Natural killer cell treated with Interleukin-12 subunit alpha and Interleukin-12 subunit beta and Interleukin-15 and Interleukin-18, amount 100 ng/mL, for 72 hours (primary cell): ENCODE measurements at places on chromosomes 6 and 20. TPM values are rescaled to one million over a fixed set of nuclear protein-coding genes. Genes with fewer than 3 reads are reported as not detected.

DNA sequence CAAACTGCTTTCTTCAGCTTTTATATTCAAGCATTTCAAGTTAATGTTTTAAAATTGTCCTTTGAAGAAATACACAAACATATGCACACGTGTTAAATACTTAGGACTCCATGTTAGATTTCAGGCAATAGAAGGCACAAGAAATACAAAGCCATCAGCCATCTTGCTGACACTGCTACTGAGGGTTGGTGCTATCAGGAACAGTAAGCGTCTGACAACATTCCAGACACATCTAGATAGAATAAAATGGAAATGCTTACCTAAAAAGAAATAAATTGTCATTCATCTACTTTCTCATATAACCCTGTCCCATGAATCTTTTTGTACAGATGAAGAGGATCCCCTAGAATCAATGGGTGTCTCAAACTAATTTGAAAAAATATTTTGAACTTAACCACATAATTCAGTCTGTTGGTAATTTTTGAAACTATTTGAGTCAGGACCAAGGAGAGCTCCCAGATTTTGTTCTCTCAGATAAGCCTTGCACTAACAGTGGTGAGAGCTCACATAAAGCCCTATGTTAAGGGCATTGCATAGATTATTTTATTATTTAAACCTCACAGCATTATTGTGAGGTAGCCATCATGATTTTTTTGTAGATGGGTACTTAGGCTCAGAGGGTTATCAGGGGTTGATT lies 631.1 kb upstream of the POU3F2 start:
- DNase-seq = no peak
- no peak overlapping the region for H3K4me3 ChIP-seq
- H3K27ac ChIP-seq = no peak overlapping the region

GRCh38 chr6:135162678-135163439 lies 18.2 kb upstream of the MYB start:
- no peak for DNase-seq
- peaks cover 55% of the 10 kb centered on the region for H3K4me1 ChIP-seq

OR2J3 gene
- not detected for total RNA-seq

DNA sequence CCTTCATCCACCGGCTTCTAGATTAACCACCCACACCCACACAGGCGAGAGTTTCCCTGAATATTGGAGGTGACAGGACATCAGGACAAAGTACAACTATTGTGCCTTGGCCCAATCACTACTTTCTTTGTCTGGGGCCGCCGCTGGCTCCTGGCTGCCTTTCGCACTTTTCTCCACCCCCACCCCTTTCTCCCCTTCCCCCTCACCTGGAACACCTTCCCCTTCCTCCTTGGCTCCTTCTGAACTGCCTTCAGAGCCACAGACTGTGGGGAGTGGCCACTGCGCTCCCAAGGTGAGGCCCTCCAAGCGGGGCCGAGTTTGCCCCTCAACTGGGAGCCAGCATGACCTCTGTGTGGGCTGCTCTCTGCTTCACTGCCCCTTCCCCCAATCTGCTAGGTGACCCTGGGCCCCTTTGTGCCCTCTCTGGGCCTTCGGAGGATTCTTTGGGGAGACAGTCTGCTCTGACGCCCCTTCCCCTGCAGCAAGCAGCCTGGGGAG lies 3.0 kb upstream of the VEGFA start:
- no peak for DNase-seq
- no peak overlapping the region for H3K27ac ChIP-seq
- no peak overlapping the region for H3K4me3 ChIP-seq
- H3K27me3 ChIP-seq = no peaks in the 10 kb centered on the region

DNA sequence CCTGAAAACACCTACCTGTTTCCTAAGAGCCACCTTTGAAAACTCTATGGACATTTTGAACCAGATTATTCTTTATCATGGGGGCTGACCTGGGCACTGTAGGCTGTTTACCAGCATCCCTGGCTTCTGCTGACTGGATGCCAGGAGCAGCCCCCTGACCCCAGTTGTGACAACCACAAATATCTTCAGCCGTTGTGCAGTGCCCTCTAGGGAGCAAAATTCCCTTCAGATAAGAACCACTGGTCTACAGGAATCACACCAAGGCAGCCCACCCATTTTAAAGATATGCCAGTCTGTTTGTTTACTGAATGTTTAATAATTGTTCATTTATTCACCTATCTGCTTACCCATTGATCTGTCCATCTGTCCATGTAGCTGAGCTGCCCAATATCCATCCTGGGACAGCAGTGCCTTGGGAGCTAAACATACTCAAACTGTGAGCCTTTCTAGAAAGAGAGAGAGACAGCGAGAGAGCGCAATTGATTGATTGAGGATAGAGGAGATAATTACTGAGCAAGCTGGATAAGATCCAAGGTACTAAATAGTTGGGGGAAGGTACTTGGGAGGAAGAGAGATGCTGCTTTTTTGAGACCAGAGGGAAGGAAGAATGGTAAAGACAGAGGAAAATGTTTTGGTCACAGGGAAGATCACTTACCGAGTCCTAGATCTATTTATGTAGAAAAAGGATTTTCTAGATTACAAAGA lies 276.8 kb downstream of the NRN1 start:
- H3K27me3 ChIP-seq = no peaks in the 10 kb centered on the region
- peaks cover 2% of the 10 kb centered on the region for H3K4me1 ChIP-seq
- H3K4me3 ChIP-seq = no peak overlapping the region

- DNase-seq = no peak
- peaks cover 6% of the 10 kb centered on the region for H3K27me3 ChIP-seq
- no peak overlapping the region for H3K4me3 ChIP-seq
- no peaks in the 10 kb centered on the region for H3K4me1 ChIP-seq
- no peak overlapping the region for H3K27ac ChIP-seq
Observed at GRCh38 chr6:147453361-147453760, 55.1 kb upstream of the SAMD5 start.

SIRPD gene
- not detected for total RNA-seq

ATP6V1G2 gene
- total RNA-seq = 1.4 TPM

FAM209B gene
- total RNA-seq = 1.5 TPM

GRCh38 chr20:25032065-25032477 lies 25.9 kb downstream of the ACSS1 start:
- H3K4me3 ChIP-seq = no peak overlapping the region
- no peaks in the 10 kb centered on the region for H3K27me3 ChIP-seq
- H3K27ac ChIP-seq = no peak overlapping the region
- DNase-seq = no peak
- no peaks in the 10 kb centered on the region for H3K36me3 ChIP-seq

GRCh38 chr6:154367839-154368695 lies 11.5 kb upstream of the IPCEF1 start:
- peaks cover 2% of the 10 kb centered on the region for H3K4me1 ChIP-seq
- no peak for DNase-seq
- H3K36me3 ChIP-seq = no peaks in the 10 kb centered on the region
- H3K4me3 ChIP-seq = no peak overlapping the region
- H3K27ac ChIP-seq = no peak overlapping the region

DNA sequence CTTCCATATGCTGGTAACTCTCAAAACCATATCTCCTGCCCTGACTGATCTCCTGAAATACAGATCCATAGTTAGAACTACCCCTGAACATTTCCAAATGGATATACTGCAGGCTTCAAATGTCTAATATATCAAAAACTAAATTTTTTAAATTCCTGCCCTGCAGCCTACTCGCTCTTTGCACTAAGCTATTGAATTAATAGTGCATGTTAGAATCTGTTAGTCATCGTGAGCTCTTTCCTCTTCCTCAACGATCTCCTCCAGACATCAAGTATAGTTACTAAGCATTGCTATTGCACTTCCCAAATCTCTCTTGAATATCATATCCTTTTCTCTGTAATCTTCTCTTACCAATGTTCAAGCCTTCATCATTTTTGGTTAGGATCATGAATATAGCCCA lies 26.0 kb upstream of the RSPO3 start:
- H3K36me3 ChIP-seq = no peaks in the 10 kb centered on the region
- DNase-seq = no peak
- no peaks in the 10 kb centered on the region for H3K4me1 ChIP-seq
- no peak overlapping the region for H3K27ac ChIP-seq
- no peaks in the 10 kb centered on the region for H3K27me3 ChIP-seq

DNA sequence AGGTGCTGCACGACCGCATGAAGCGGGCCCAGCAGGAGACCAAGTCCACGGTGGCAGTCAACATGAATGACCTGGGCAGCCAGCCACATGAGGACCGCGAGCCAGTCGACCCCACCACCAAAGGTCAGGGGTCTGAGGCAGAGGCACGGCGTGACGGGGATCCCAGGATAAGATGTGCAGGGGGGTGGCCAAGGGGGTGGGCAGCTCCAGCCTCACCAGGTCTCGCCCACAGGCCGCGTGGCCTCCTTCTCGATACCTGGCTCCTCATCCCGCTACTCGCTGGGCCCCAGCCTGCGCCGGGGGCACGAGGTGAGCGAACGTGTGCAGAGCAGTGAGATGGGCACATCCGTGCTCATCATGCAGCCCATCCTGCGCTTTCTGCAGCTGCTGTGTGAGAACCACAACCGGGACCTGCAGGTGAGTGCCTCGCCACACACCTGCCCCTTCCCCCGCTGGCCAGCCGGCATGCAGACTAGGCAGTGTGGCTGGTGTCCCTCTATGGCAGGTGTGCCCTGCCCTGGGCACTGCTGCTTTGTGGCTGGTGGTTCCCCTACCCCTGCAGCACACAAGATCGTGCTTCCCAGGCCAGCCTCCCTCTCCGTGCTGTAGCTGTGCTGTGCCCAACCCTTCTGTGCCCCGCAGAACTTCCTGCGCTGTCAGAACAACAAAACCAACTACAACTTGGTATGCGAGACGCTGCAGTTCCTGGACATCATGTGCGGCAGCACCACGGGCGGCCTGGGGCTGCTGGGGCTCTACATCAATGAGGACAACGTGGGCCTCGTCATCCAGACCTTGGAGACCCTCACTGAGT lies 25.9 kb downstream of the UQCC2 start:
- H3K4me3 ChIP-seq = no peak overlapping the region
- no peak overlapping the region for H3K27ac ChIP-seq
- no peak for DNase-seq
- no peaks in the 10 kb centered on the region for H3K27me3 ChIP-seq
- H3K36me3 ChIP-seq = peaks cover 11% of the 10 kb centered on the region

- H3K4me3 ChIP-seq = no peak overlapping the region
- no peaks in the 10 kb centered on the region for H3K27me3 ChIP-seq
- no peaks in the 10 kb centered on the region for H3K4me1 ChIP-seq
- H3K36me3 ChIP-seq = no peaks in the 10 kb centered on the region
Observed at GRCh38 chr20:44287272-44288097, 23.5 kb downstream of the FITM2 start.

DNA sequence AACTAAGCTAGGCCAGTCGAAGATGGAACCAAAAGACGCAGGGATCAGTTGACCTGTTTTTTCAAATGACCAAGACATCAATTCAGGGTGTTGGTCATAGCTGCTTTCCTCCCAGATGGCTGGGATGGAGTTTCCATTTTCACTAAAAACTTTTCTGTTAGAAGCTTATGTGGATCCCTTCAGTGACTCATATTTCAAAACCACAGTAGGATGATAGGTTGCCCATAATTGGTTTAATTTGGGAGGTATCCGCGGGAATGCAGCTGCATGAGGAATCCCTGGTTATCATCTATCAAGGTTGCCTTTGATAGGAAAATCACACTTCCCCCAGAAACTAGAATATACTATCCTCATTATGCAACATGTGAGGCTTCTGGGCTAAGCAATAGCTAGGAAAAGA lies 150.9 kb upstream of the MLIP start:
- no peak overlapping the region for H3K4me3 ChIP-seq
- no peak for DNase-seq
- no peaks in the 10 kb centered on the region for H3K4me1 ChIP-seq
- H3K27ac ChIP-seq = no peak overlapping the region
- H3K36me3 ChIP-seq = no peaks in the 10 kb centered on the region

CLVS2 gene
- not detected for total RNA-seq

DNA sequence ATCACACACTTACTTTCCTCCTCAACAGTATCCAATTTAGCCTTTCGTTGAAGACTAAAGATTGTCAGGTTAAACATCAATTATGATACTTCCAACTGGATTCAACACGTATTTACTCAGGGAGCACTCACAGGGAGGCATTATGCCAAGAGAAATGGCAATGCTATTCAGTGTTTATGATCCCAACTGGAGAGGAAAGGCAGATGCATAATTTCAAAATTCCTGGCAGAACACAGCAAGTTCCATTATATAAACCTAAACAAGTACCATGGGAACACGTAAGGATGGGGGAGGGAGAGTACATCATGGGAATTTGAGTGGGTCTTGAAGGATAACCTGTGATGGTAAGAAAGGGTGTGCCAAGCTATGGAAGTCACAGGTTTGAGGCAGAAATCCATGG lies 112.7 kb downstream of the ISM1 start:
- DNase-seq = no peak
- H3K4me1 ChIP-seq = no peaks in the 10 kb centered on the region
- no peak overlapping the region for H3K4me3 ChIP-seq
- no peaks in the 10 kb centered on the region for H3K36me3 ChIP-seq
- H3K27ac ChIP-seq = no peak overlapping the region

GRCh38 chr20:21702016-21702415 lies 3.4 kb upstream of the PAX1 start:
- H3K36me3 ChIP-seq = no peaks in the 10 kb centered on the region
- H3K27me3 ChIP-seq = peaks cover 73% of the 10 kb centered on the region
- H3K4me1 ChIP-seq = no peaks in the 10 kb centered on the region
- no peak overlapping the region for H3K27ac ChIP-seq

DNA sequence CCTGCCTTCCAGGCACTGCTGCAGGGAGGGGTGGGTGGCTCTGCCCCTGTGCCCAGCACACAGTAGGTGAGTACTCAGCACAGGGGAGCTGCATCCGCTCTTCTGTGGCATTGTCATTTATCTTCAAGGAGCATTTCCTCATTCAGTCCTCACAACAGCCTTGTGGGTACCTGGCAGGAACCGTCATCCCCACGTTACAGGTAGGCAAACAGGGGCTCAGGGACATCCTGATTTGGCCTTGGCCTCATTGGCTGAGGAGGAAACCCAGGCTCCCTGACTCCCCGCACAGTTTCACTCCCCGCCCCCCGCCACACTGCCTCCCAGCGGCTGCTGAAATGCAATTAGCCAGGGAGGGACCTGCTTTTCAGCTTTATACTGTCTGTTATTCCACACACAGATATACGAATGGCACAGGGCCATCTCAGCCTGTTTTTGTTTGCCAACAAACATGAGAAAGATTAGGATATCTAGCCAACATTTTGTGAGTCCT lies 24.2 kb upstream of the PNPLA1 start:
- H3K36me3 ChIP-seq = no peaks in the 10 kb centered on the region
- peaks cover 5% of the 10 kb centered on the region for H3K27me3 ChIP-seq
- no peak overlapping the region for H3K4me3 ChIP-seq
- no peak for DNase-seq
- H3K4me1 ChIP-seq = peaks cover 4% of the 10 kb centered on the region
- no peak overlapping the region for H3K27ac ChIP-seq

GRCh38 chr20:3924304-3925112 lies 35.3 kb downstream of the PANK2 start:
- peak overlapping the region; percentile 85 for H3K27ac ChIP-seq
- no peak overlapping the region for H3K4me3 ChIP-seq
- peaks cover 23% of the 10 kb centered on the region for H3K36me3 ChIP-seq
- DNase-seq = no peak
- peaks cover 60% of the 10 kb centered on the region for H3K4me1 ChIP-seq

PRSS35 gene
- not detected for total RNA-seq

- H3K27me3 ChIP-seq = no peaks in the 10 kb centered on the region
- H3K27ac ChIP-seq = no peak overlapping the region
- H3K4me3 ChIP-seq = no peak overlapping the region
- no peak for DNase-seq
Observed at GRCh38 chr20:38075161-38075998, 41.8 kb downstream of the RPRD1B start.

DYNLT2 gene
- total RNA-seq = 1.5 TPM
